ENCODE measurements at places on chromosomes 7 and 10.

DNA sequence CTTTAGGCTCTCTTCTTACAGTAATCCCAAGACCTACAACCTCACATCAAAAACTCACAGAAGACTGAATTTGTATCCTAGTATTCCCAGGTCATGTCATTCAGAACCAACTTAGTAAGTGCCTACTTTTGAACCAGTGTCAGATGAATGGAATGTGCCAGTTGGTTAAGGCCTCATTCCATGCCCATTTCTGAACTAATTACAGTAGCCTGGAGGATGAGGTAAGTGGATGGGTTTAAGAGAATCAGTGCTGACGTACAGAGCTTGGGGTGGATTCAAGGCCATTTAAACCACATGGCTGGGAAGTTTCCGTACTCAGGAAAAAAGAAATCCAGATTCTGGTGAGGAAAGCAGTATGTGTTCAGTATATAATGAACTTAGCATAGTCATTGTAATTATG is 21.9 kb upstream of the FOXP2 start:
- DNase-seq: no peak

DNA sequence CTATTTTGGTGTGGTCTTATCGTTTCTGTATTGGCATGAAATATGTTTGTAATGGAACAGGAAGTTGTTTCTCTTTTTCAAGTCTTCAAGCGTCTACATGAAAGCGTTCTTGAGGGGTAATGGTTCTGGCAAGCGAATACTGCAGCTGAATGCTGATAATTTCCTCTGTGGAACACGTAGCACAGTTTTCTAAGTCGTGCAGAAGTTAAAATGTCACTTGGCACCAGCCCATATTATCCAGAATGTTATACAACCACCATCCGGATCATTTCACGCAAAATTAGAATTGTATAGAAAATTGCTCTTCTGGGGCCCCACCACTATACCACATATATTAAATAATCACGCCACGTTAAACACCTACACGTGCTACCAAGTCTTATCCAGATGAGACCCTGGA is 354.3 kb downstream of the CALN1 start:
- DNase-seq: no peak

GRCh38 chr10:42645103-42645502 is 6.7 kb upstream of the ZNF33B start:
- no peak for DNase-seq

GRCh38 chr7:24982917-24983316 is 2.9 kb upstream of the OSBPL3 start:
- no peak for DNase-seq

DNA sequence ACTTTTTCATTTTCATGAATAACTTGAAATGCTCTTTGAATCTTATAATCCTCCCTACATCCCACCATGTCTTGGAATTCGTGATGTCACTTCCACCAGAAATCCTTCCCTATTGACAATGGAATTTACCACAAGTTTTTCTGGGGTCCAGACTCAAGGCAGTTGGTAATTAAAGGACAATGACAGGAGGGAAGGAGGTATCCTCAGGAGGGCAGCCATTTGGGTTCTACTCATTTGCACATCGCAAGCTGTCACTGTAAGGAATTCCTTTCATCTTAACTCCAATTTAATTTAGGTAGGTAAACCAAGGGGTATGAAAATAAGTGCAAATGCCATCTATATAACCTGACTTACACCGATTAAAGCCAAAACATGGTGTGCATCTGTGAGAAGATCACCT is 21.9 kb downstream of the LRRC17 start:
- no peak for DNase-seq

- DNase-seq: no peak
Measured at GRCh38 chr7:149414745-149415390, 46.0 kb downstream of the ZNF777 start.

- no peak for DNase-seq
Measured at GRCh38 chr7:45573204-45573603, 964 bp upstream of the ADCY1 start.

- DNase-seq: no peak
Measured at GRCh38 chr10:71433768-71434744, 37.3 kb downstream of the CDH23 start.

- no peak for DNase-seq
Measured at GRCh38 chr10:51743146-51743545, 43.8 kb upstream of the CSTF2T start.

- no peak for DNase-seq
Measured at GRCh38 chr7:27374958-27375841, 132.6 kb downstream of the EVX1 start.

DNA sequence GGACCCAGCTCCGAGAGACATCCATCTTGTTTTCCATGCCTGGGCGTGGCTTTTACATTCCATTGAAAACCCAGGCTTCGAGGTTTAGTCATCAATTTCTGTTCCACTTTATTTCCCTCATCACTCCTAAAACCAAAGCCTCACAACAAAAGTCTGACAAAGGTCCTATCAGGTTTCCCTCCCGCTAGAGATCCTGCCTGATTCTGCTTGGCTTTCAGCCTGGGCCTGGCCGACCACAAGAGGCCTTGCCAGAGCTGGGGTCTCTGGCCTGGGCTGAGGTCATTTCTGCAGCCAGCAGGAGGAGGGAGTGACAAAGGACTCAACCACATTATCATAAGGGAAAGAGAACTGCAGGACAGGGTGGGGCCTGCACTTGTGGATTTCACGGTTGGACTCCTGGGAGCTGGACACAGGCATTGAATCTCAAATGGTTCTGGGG is 167.0 kb downstream of the FANK1 start:
- no peak for DNase-seq

- no peak for DNase-seq
Measured at GRCh38 chr7:47539398-47540052, 42.4 kb downstream of the TNS3 start.

GRCh38 chr7:131218727-131219128 is 108.9 kb upstream of the MKLN1 start:
- no peak for DNase-seq

DNA sequence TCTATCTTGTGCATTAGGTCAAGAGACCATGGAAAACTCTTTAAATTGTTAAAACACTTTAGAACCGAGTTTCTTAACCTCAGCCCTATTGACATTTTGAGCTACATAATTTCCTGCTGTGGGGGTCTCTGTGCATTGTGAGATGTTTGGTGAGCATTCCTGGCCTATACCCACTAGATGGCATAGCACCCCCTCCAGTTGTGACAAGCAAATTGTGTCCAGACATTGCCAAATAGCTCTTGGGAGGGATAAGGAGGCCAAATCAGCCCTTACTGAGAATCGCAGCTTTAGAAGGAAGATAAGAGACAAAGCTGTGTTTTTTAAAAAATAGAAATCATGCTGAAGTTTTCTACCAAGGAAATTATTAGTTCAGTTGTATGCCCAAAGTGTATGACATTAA is 1158.5 kb upstream of the C7orf33 start:
- DNase-seq: no peak

DNA sequence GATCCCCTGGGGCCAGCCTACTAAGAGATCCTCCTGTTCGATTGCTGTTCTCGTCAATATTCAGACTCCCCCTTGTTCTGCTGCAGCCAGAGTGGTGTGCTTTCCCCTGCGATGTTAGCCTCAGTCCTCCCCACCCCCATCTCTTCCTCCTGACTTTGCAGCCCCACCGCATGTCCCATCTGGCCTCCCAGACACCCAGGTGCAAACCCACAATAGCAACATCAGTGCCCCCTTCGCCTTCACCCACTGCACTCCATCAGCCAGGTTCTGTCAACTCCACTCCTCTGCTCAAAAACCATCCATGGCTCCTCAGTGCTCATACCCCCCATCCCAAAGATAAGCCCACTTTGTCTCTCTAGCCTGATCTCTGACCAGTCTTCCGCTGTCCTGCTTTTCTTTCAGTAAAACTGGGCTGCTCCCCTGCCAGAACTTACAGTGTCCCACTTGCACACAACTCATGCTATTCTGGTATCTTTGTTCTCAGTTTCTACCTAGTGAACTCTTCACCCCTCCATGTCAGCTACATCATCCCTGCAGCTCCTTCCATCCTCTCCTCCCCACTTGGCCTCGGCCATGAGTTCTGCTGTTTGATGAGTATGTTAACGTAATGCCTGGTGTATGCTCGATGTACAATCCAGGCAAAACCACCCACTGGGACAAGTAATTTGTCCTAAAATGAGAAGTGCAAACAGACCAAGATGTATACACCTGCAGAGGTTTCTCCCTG is 26.6 kb downstream of the COL13A1 start:
- DNase-seq: no peak

- DNase-seq: no peak
Measured at GRCh38 chr10:132703419-132704007, 82.4 kb downstream of the NKX6-2 start.

- no peak for DNase-seq
Measured at GRCh38 chr7:14209896-14210484, 220.5 kb upstream of the ETV1 start.

GRCh38 chr10:117578999-117579590 is 36.5 kb downstream of the EMX2 start:
- no peak for DNase-seq

DNA sequence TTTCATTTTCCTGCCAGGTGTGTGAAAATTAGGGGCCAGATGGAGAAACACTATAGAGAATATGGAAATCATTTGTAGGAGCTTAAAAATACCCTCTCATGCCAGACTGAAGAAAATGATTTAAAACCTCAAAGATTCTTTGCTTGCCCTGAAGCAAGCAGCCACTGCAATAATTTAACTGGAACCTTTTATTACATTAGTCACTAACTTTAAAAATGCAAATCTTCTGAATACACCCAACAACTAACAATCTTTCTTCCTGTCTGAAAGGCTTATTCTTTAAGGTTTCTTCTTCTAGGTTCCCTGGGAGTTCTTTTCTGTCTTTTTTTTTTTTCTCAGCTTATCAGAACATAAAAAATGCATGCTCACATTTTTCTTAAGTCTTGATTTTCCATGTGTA is 238.5 kb upstream of the KMT2E start:
- DNase-seq: no peak

DNA sequence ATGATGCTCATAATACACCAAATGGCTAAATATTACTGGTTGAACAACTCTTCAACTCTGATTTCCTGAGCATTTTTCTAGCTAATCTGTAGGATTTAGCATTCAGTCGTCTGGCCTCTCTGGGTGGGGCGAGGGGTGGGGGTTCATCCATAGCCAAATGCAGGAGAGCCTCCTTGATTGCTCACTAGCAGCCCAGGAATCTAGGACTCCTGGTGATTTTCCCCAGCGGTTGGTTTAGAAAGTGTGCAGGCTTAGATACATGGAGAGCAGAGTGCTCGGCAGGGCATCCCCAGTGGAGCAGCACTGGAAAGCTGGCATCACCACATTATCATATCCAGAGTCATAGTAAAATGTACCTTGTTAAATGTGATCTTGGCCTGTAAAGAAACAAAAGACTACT is 136.1 kb downstream of the DYNC1I1 start:
- DNase-seq: no peak

- no peak for DNase-seq
Measured at GRCh38 chr10:28139138-28139537, 140.3 kb upstream of the ODAD2 start.

DNA sequence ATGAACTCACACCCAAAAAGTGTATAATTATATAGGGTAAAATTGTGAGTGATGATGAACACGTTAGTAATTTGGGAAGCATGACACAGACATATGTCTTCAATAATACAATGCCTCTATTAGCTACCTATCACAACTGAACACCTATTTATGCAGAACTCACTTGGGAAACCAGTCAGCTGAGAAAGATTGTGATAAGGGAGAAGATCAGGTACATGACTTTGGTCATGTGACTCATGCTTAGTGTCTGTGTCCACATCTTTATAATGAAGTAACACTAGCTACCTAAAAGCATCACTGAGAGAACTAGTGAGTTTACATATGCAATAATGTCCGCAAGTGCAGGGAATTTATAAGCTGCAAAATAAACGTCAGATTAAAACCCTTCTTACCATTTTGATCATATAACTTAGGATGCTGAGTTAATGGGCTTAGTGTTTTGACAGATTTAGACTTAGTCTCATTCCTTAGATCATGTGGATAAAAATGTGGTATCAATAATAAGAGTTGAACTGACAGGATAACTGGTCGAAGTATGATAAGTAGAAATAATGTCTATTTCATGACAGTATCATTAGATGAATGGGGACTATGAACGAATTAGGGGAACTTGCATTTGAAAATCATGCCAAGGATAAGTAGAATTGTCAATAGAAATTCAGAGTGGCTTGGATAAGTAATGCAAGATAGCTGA is 11.6 kb downstream of the VWDE start:
- no peak for DNase-seq

GRCh38 chr7:70393956-70394355 is 738.0 kb upstream of the GALNT17 start:
- no peak for DNase-seq

- no peak for DNase-seq
Measured at GRCh38 chr7:732556-732955, 5.5 kb upstream of the PRKAR1B start.

- no peak for DNase-seq
Measured at GRCh38 chr7:101087334-101088068, 2.2 kb downstream of the TRIM56 start.

- DNase-seq: no peak
Measured at GRCh38 chr7:135774284-135774683, 25.7 kb upstream of the FAM180A start.

- no peak for DNase-seq
Measured at GRCh38 chr10:101835362-101835761, 8.2 kb downstream of the KCNIP2 start.

DNA sequence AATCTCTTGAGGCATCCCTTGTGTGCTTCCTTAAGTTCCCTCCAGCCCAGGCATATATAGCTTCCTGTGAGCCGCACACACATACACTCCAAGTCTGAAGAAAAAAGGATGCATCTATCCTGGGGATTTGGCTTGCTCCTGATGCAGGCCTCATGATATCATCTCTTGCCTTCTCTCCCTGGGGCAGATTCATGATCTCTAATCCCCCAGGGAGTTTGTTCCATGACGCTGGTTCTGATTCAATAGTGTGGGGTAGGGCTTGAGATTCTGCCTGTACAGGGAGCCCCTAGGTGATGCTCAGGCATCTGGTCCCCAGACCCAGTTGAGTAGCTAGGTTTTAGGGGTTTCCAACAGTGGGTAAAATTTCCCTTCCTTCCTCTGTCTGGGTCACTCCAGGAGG is 1.5 kb downstream of the PON1 start:
- no peak for DNase-seq

DNA sequence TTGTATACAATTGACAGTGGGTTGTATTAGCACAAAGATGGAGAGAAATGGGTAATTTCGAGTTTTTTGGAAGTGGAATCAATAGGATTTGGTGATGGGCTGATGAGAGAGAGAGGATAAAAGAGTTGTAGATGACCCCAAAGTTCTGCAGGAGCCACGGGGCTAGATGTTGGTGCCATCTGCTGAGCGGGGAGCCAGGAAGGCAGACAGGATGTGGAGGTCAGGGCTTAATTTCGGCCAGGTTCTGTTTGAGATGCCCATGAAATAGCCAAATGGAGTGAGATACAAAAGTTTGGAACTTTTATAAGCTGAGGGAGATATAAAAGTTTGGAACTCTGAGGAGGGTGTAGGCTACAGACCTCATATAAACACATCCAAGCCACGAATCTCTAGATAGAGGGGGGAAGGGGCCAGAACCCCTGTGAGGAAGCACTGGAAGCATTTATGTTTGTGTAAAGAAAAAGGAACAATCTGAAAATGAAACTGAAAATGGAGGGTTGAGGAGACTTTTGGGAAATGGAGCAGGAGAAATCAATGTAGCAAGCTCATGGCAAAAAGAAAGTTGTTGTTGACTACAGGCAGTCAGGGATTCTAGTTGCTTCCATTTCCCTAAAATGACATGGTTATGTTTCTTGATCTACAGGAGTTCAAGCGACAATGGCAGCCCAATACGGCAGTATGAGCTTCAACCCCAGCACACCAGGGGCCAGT is 2.2 kb downstream of the GIMAP4 start:
- no peak for DNase-seq

GRCh38 chr10:106355450-106355849 is 809.1 kb downstream of the SORCS1 start:
- no peak for DNase-seq

- DNase-seq: no peak
Measured at GRCh38 chr7:126605553-126605952, 647.2 kb downstream of the GRM8 start.
